ENCODE measurements at places on chromosomes 4 and X.
A peak's percentile ranks its signal among the peaks of the same experiment; 100 is the strongest.

- DNase-seq, result no peak
Observed at GRCh38 chr4:37008199-37008598, 236.3 kb upstream of the NWD2 start.

DNA sequence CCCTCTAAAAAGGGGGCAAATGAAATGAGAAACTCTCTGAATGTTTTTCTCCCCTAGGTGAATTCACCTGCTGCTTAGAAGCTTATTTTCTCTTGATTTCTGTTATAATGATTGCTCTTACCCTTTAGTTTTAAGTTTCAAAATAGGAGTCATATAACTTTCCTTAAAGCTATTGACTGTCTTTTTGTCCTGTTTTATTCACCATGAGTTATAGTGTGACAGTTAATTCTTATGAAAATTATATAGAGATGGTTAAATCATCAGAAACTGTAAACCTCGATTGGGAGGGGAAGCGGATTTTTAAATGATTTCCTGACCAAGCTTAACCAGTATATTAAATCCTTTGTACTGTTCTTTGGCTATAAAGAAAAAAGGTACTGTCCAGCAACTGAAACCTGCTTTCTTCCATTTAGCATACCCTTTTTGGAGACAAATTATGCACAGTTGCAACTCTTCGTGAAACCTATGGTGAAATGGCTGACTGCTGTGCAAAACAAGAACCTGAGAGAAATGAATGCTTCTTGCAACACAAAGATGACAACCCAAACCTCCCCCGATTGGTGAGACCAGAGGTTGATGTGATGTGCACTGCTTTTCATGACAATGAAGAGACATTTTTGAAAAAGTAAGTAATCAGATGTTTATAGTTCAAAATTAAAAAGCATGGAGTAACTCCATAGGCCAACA lies 4.2 kb downstream of the ALB start:
- DNase-seq, result no peak

DNA sequence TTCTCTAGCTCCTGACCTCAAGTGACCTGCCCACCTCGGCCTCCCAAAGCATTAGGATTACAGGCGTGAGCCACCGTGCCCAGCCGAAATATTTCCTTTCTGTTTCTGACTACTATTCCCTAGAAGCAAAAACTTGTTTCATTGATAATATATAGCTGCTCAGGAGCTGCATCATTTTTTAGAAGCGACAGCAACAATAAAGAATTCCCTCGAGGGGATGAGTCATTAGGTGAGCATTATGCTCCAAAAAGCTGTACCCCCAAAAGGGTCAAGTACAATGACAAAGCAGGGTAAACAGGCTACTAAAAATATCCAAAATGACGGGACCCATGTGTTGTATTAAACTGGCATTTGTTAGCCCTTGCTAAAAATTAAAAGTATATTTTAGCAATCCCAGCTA lies 67.0 kb downstream of the RBM47 start:
- DNase-seq, result no peak

- DNase-seq, result no peak
Observed at GRCh38 chr4:150136481-150136880, 58.2 kb downstream of the DCLK2 start.

DNA sequence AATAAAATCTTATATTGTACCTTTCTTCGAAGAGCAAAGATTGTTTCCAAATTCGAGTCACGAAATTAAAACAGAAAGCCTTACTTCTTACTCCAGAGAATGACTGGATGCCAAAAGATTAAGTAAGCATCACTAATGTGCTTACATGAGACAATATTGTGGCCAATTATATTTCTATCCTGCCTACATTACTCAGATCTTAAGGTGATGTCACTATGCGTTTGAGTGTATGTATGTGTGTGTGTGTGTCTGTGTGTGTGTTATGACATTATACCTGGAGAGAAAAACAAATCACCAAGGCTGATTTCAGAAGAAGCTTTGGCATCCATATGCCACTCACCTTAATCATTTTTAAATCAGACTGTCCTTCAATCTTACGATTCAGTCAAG lies 556.3 kb downstream of the PPARGC1A start:
- DNase-seq, result peak; percentile 34

Measured in stimulated activated CD4-positive, alpha-beta T cell treated with anti-CD3 and anti-CD28 coated beads, Interleukin-2, amount 100 ng/mL, for 24 hours (primary cell).